ENCODE measurements at places on chromosomes 2 and 18.

- no peak for DNase-seq
These were observed 11.0 kb downstream of the DYTN start for GRCh38 chr2:206707164-206707701.

DNA sequence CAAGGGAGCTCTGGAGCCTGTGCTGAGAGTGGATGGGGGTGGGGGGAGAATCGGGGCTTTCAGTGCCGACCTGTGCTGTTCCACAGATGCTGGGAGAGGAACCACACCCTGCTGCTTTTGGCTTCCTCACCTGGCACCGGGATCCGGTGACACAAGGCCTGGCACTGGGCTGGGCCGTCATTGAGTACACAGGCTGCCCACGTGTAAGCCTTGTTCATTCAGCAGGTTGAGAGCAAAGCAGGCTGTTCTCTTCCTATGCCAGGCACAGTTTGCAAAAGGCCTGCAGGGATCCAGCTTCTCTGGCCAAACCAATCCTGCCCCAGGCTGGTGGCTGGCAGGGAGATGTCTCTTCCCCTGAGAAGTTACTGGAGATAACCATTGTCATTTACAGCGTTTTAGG lies 17.1 kb downstream of the TRIB2 start:
- DNase-seq, result no peak

DNA sequence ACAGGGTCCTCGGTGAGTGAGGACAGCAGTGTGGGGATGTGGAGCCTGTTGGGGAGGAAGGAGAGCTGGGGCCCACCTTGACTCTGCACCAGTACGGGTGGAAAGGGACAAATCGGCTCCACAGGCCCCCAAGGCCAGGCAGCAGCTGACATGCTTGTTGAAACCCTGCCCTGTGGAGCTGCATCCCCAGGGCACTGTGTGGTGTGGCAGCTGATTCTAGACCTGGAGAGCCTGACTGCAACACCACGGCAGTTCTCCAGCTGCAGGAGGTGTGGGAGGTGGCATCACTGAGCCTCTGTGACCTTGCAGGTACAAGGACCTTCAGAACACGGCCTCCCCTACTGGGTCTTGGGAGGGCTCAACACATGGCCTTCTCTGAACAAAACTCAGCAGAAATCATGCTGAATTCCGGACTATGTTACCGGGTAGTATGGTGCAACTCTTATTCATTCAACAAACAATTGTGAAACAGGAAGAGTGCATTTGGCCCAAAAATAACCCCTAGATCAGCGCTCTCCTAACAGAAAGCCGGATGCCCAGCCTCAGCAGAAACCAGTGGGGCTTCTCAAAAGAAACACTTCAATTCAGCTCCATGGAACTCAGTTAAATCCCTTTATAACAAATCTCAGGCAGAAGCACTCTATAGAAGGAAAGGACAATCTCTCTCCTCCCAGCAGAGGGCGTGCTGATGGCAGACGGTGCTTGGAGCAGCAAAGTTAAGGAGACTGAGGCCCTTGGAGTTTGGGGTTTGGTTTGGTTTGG lies 104.4 kb upstream of the SALL3 start:
- DNase-seq, result peak; percentile 14

DNA sequence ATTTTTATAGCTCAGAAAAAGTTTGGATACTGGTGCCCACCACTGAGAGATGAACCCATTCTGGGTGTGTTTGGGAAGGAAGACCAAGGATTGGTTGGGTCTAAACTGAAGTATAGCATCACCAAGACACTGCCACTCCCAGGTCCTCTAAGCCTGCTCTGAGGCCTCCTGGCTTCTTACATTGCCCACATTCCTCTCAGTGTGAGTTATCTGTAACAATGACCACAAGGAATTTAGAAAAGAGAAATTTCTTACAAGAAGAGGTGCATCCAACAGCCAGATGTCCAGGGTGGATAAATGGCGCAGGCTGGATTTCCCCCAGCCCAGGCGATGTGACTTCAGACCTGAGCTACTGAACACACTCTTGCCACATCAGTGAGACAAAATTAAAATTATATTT lies 1.6 kb upstream of the GPR45 start:
- no peak for DNase-seq

DNA sequence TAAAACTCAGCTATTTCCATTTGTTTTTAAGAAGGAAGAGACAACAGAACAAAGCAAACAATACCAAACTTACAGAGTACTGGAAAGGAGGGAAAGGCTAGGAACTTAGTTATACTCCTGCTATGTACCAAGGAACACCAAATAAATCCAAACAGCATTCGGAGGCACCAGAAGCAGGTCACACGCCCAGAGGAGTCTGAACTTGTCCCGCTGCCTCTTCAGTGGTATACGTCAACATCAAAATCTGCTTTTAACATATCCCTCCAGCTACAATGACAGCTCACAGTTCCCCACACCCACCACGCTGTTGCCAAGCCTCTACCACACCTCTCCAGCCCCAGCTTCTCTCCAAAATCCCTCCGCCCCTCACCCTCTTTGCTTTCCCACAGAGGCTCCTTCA lies 17.3 kb downstream of the C2orf76 start:
- no peak for DNase-seq

- DNase-seq, result no peak
These were observed 74.5 kb upstream of the FZD7 start for GRCh38 chr2:201959198-201959597.

GRCh38 chr2:119548516-119549120 lies 4.4 kb downstream of the CFAP221 start:
- no peak for DNase-seq

- no peak for DNase-seq
These were observed 66.3 kb upstream of the SCG2 start for GRCh38 chr2:223668302-223668998.

DNA sequence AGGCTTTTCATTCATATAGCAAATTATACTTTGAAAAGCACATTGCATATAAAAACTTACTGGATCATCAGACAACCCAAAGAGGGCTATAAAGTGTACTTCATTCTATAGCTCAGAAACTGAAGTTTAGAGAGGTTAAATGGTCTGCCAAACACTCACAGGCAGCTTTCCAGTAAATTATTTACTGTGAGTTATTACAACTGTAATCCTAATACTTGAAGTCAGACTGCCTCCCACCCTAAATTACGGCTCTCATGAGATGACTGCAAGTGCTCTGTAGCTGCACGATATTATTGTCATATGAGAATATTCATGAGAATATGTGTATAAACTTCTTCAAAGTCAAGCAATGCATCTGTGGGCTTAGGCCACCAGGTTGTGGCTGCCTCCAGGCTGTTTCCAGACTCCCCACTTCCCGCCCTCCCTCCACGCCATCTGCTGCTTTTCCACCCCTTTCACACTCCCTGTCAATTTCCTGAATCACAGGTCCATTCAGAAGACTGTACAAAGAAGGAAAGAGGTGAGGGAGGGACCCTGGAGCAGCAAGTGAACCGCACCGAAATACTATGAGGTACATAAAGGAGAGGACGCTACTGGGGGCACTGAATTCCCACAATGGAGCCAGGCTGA lies 111.1 kb upstream of the SPOPL start:
- DNase-seq, result no peak

DNA sequence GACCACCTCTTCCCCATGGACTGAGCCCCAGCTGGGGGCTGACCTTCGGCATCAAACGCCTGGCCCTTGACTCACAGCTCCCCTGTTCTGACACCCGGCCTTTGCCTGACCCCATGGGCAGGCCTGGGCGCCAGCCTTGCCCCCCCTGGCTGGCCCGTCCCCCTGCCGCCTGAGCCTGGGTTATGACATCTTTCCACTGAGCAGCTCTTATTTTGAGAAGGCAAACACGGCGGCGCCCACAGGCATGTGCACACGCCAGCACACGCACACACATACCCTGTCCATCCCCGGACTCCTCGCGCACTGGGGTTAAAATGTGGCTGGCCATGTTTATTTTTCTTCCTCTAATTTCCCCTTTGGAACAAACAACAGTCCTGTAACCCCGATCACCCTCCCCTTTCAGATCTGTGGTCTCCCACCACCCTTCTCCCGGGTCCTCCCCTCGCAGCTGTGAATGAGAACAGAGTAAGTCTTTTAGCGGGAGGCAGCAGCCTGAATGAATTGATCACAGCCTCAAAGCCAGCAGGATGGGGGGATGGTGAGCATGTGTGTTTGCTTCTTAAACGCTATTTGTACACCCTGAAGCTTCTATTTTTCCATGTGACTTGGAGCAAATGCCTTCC lies 11.8 kb upstream of the ATOH8 start:
- DNase-seq, result no peak

DNA sequence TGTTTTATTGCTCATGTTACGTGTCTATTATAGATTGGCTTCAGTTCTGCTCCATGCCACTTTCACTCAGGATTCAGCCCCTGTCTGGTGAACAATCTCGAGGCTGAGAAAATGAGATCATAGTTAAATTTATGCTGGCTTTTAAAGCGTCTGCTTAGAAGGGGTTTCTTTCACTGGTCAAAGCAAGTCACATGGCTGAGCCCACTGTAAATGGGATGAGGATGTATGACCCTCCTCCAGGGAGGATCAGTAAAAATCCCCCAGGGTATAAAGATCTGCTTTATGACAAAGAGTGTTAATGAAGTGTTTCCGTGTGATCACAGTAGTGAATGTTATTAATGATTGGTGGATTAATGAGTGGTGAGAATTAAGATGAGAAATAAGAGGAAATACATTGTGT lies 6.2 kb upstream of the PLCL1 start:
- no peak for DNase-seq
